M059J (cell line): ENCODE measurements at places on chromosomes 16 and 17. TPM values are rescaled to one million over a fixed set of nuclear protein-coding genes. Genes with fewer than 3 reads are reported as not detected.
A peak's percentile ranks its signal among the peaks of the same experiment; 100 is the strongest.

DNA sequence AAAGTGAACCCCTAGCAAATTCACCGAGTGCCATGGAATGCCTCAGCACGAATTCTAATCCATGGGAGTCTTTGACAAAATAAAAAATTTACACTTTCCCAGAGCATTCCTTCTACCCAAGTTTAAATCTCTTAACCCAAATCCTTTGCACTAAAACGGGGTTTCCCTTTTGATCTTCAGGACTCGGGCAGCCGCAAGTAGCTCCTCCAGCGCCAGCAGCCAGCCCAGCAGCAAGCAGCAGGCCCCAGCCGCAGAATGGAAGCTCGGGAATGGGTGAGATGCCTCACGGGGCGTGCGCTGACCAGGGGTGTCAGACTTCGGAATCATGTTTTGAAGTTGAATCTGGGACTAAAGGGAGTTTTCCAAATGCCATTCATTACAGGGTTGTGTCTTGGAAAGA, 42.4 kb downstream of the RPA1 start:
- no peak for DNase-seq

- DNase-seq: no peak
These were observed 10.1 kb upstream of the TEKT3 start for GRCh38 chr17:15351478-15351840.

- no peak for DNase-seq
These were observed 59.0 kb upstream of the WSCD1 start for GRCh38 chr17:6011206-6011605.

- no peak for DNase-seq
These were observed 42.8 kb downstream of the CMTM4 start for GRCh38 chr16:66653581-66654350.

DNA sequence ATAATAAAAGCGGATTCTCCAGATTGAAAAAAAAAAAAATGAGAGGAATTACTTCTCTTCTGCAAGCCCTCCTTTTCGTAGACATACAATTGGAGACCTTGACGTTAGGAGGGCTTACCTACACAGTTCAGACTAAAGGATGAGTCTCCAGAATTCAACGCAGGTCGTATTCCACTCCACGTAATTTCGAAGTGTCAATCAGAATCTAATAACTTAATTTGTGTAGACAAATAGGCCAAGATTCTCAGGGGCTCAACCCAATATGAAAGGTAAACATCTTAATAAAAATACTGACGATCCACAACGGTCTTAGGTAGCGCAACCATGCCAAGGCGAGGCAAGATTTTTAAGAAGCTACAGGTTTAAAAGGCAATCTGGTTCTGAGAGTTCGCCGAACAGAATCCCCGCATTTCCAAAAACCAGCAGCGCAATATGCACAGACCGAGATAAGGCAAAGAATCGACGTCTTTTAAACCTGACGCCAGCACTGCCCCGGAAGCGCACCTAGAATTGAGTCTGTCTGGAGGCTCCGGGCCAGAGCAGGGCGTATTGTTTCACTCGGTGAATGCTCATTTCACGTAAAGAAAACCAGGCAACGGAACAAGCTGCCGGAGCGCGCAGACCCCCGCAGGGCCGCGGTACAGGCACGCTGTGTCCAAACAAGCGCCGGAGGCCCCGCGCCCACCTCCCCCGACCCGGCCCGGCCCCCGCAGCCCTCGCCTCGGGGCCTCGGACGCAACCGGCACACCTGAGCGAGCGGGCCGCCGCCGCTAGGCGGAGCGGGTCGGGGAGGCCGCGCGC, 623 bp downstream of the MBTPS1 start:
- DNase-seq: peak; percentile 54

DNA sequence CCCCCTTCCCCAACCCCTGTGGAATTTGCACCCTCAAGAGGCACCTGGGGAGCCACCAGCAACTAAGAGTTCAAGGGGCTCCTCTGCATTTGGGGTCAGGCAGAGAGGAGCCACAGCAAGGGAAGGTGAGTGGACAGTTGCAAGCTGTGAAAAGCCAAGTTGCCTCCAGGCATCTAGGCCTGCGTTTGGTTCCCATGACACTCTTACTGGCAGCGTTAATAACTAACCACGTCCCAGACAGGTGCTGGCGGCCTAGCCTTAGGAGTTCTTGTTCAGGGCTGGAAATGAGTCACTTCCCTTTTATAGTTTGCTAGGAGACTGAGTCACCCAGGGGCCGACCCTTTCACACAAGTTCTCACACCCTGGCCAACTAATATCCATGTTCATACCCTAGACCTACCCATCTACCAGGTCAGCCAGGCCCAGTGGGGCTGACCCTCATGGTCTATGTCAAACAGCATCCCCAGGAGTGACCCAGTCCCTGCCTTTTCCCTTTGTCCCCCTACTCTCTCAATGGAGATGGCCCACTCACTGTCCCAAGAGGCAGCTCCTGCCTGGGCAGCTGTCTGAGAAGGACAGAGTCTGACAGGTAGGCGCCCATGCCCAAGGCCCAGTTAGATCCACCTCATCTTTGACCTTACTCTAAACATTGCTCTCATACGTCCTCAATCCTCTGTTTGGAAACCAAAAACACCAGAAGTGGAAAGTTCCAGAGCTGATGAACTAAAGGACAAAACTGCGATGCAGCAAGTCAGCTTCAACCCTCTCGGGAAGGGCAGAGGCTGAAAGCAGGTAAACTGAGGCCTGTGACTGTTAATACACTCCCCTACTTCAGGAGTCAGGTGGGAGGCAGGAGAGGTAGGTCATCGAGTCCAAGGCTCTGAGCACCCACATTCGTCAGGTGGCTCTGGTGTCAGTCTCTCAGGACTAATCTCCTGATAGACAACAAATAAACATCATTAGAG, 300.6 kb downstream of the SOX9 start:
- peak; percentile 100 for DNase-seq

- no peak for DNase-seq
These were observed 1.4 kb downstream of the PPP1R9B start for GRCh38 chr17:50149091-50149416.

GRCh38 chr17:75639771-75640555, 6.7 kb downstream of the SMIM5 start:
- no peak for DNase-seq

DNA sequence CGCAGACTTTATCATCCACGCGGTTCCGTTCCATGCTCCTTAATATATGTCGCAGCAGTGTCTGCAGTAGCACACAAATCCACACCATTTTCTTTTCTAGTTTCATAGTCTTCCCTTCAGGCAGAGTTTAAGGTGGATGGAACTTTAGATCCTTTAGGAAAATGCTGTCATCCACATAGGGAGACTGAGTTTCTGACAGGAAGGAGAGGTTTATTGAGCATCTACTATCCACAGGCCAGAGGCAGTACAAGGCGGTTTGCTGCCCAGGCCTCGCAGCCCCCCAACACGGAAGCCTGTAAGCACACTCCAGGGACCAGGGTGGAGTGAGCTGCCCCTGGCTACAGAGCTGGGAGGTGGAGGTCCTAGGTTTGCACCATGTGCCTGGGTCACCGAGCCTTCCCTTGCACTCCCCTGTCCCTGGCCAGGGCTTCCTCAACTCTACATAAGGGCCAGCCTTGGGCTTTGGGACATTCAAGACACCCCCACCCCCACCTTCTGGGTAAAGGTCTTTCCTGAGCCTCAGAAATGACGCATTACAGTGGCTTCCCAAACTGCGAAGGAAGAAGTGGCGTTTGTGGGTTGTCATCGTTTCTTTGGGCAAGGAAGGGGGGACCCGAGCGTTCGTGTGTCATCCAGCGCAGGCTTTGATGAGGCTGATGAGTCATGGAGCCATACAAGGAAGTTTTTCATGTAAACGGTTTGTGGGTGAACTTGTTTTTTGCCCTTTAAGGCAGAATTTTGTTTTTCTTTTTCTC, 146.5 kb upstream of the PLCG2 start:
- DNase-seq: peak; percentile 97

DNA sequence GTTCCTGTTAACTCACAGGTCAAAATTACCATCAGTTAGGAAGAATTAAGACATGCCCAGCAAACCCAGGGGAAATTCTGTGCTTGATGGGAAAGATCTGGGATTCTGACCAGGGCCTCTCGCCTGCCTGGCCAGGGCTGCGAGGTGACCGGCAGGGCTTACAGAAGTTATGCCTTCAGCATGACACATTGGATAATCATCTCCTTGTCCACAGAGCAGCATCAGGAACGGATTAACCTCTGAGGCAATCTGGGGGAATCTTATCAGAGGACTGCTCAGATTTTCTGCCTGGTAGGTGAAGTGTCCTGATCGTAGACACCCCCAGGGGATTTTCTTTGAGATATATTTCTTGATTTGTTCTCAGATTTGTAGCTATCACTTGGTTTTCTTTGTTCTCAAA, 172.5 kb downstream of the HS3ST3A1 start:
- DNase-seq: peak; percentile 90

- DNase-seq: no peak
These were observed 408.4 kb upstream of the CDH5 start for GRCh38 chr16:65958086-65958485.

DNA sequence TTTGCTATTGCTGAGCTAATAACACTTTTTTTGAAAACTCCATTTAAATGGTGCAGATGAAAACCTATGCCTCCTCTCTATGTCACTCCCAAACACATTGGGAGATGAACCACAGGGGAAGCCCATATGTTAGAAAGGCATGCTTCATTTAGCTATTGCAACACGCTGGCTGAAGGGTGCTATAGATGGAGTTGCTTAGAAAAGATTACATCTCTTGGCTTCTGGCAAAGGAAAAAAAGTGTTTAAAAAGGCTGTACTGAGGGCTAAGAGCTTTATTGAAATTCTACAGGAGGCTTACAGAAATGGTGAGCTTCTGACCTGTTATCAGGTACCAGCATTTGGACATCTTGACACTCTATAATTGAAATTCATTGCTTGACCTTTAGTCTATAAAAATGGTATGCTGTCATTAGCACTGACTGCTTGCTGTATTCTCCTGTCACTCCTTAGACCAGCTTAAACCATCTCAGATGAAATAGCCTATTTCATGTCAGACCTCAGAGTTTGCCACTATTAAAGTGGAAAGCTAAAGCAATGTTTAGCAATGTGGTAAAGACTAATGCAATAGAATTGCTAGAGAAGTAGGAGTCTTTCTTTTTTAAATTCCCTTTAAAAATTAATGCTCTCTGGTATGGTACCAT, 503.9 kb downstream of the CDH11 start:
- no peak for DNase-seq

GRCh38 chr16:21083729-21084268, 66.8 kb downstream of the DNAH3 start:
- peak; percentile 42 for DNase-seq

DNA sequence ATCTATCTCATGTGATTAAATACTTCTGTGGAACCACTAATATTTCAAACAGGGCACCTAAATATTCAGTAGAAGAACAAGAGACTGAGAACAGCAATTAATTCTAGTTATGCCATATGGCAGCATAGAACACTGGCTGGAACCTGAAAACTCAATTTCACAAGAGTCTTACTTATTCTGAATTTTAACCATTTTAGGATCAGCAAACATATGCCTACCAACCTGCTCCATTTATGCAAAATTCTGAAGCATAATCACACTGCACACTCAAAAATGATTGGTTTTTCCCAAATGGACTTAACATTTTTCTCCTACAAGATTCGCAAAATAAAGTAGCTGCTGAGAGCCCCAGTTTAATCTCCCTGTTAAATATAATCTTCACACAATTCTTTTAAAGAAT, 43.2 kb downstream of the SKAP1 start:
- no peak for DNase-seq

The RPA1 gene
- total RNA-seq: 26.5 and 42.5 TPM in 2 replicates

The KCTD19 gene
- 0.84 and 1.6 TPM in 2 replicates for total RNA-seq

The CEP20 gene
- total RNA-seq: 74.6 and 116 TPM in 2 replicates

The SDR42E2 gene
- total RNA-seq: not detected in 2 replicates

The ADGRG3 gene
- not detected in 2 replicates for total RNA-seq

The TNP2 gene
- not detected in 2 replicates for total RNA-seq

The MEOX1 gene
- total RNA-seq: not detected in 2 replicates
